Activated T-cell treated with anti-CD3 and anti-CD28 coated beads for 24 hours (primary cell): ENCODE measurements at places on chromosomes 3 and 15.

DNA sequence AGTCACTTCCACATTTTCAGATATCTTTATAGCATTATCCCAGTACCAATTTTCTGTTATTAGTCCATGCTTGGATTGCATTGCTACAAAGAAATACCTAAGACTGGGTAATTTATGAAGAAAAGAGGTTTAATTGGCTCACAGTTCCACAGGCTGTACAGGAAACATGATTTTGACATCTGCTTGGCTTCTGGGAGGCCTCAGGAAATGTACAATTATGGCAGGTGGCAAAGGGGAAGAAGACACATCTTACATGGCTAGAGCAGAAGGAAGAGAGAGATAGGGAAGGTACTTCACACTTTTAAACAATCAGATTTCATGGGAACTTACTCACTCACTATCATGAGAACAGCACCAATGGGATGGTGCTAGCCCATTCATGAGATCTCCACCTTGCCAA lies 172.3 kb upstream of the GPR149 start:
- no peak for DNase-seq

- no peak for DNase-seq
These were observed 5.3 kb downstream of the SEMA3G start for GRCh38 chr3:52439426-52440248.

DNA sequence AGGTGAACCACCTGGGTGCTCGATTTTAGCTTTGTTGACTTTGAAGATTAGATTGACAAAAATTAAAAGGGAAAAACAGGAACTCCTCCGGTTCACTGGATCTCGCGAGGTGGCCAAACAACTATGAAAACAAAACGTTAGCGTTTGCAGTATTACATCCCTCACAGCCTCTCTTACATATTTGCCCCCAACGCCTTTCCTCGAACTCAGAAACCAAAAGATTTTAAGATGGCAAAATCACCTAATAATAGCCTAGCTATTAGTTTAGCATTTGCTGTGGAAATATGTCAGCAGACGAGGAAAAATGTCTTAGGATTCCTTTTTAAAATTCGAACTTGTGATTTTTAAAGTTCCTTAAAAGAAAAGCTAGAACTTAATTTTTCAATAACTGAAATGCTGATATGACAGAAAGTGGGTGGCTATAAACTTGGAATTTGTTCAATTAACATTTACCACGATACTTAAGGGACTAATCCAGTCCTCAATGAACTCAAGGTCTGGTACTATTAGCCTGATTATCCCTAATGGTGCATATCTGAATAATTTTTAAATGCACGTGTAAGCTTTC lies 491 bp upstream of the SENP7 start:
- DNase-seq = no peak

DNA sequence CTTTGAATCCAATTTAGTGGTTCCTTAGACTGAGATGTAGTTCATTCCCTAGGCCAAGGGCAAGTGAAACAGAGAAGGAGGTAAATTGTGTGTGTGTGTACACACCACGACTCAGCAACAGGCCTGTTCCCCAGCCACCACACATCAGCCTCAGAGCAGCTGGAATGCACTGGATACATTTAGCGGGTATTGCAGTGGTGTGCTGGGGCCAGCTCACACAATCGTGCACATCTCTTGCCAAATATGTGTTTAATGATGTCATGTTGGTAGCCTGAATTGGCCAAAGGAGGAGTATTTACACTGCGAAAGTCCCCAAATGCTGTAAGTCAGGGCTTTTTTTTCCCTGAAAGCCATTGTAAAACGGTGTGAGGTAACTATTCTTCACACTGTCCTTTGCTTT lies 82.3 kb downstream of the RBPMS2 start:
- DNase-seq = no peak

DNA sequence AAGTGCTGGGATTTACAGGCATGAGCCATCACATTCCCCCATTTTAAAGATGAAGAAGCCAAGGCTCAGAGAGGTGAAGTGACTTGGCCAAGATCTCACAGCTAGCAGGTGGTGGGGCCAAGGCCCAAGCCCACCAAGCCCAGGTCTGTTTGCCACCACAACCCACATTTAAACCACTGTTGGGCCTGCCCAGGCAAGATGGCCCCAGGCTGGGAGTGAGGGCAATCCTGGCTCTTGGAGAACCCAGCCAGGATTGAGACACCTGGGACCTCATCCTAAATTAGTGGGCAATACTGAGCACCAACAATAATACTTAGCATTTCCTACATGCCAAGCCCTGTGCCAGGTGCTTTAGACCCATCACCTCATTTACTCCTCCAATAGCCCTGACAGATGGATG lies 6.9 kb downstream of the IGDCC3 start:
- DNase-seq = no peak

DNA sequence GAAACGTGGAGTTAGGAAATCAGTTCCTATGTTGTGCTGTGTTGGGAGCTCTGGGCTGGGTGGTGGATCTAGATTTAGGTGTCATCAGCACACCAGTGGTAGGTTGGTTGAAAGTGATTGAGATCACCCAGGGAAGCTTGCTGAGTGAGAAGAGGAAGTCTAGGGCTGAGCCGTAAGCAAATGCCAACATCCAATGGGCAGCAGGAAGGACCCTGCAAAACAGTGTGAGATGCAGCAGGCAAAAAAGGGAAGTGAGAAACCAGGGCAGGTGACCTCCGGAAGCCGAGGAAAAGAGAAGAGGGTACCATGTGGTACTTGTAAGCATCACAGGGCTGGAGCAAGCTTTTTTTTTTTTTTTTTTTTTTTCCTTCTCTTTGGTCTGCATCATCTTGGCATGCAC lies 15.9 kb upstream of the COPG1 start:
- DNase-seq = no peak
